ENCODE measurements at places on chromosomes 13 and 19. TPM values are rescaled to one million over a fixed set of nuclear protein-coding genes. Genes with fewer than 3 reads are reported as not detected.

SH2D3A gene
- 75.7 TPM for total RNA-seq

CLPTM1 gene
- 102 TPM for total RNA-seq

HIF3A gene
- 0.98 TPM for total RNA-seq

ZNF584 gene
- 25.8 TPM for total RNA-seq

GRCh38 chr13:63773476-63773875, 2357.8 kb upstream of the PCDH20 start:
- no peak for DNase-seq

- no peak for DNase-seq
Observed at GRCh38 chr13:112532837-112533745, 54.9 kb downstream of the TUBGCP3 start.

DNA sequence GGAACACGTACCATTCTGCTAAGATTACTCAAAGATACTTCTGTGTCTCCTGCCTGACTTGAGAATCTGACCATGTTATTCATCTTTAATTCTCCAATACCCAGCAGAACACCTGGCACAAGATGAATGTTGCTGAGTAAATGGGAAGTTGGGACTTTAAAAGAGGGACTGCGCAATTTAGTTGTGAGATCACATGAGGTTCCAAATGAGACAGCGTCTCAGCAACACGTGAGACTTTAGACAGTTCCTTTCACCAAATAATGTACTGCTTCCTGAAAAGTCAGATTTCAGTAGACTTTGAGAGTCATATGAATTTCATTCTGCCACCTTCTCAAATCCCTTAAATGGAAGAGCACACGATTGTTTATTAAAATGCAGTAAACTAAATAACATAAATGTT, 36.7 kb downstream of the DOCK9 start:
- DNase-seq = no peak

Measured in HCT116 (cell line).